ENCODE measurements at places on chromosomes 5 and 9.

DNA sequence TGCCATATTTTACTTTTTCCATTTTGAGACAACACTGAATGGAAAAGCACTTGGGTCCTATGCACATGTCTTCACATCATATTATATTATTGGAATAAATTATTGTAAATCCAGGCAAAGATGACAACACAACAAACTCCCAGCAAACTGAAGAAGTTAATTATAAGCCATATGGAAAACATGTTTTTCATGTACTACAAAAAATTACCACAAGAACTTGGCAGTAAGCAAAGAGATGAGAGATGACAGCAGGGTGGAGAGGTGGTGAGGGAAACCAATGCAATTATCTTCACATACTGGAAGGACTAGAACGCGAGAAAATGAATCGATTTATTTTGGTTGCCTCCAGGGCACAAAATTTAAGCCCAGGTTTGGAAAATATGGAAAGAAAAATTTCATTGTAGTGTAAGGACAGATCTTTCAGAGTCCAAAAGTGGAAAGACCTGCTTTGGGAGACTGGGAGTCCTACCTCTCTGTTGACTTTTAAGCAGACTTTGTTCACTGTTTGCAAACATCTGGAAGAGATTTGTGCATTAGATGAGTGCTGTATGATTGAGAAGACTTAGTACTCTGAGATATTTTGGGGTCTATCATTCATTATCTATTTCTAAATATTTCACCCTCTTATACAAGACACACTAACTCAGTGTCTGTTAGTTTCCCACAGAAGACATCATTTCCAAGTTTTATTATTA, 138.0 kb downstream of the TMEM232 start:
- DNase-seq, result no peak

- DNase-seq, result no peak
Observed at GRCh38 chr9:91143642-91144041, 218.1 kb downstream of the AUH start.

- no peak for DNase-seq
Observed at GRCh38 chr5:90421136-90421535, 11.6 kb upstream of the CETN3 start.

GRCh38 chr9:115121181-115121580, 3.2 kb upstream of the TNC start:
- DNase-seq, result no peak

DNA sequence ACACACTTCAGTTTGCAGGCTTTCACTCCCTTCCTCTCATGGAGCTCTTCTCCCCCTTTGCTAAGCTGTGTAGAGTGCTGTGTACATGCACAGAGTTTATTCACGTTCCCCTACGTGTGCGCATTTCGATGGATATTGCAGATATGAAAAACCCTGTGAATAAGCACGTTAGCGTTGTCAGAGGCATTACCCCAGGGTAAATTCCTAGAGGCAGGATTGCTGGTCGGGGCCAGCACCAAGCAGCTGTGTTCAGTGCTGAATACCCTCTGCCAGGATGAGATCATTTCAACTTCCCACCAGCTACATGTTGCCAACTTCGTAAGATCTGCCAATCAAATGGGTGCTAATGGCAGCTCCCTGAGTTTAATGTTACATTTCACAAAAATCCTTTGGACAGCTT, 172.3 kb upstream of the PPP1R26 start:
- DNase-seq, result no peak

DNA sequence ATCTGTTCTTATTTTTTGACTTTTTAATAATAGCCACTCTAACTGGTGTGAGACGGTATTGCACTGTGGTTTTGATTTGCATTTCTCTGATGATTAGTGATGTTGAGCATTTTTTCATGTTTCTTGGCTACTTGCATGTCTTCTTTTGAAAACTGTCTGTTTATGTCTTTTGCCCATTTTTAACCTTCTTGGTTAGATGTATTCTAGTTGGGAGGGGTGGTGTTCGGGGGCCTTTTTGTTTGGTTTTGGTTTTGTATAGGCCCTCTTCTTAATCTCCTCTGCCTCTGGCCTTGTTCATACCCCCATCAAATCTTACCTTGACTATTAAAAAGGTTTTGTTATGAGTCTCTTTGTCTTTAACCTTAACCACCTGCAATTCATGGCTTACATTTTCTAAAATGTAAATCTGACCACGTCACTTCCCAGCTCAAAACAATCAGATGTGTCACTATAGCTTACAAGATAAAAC, 107.8 kb upstream of the NR4A3 start:
- DNase-seq, result no peak

DNA sequence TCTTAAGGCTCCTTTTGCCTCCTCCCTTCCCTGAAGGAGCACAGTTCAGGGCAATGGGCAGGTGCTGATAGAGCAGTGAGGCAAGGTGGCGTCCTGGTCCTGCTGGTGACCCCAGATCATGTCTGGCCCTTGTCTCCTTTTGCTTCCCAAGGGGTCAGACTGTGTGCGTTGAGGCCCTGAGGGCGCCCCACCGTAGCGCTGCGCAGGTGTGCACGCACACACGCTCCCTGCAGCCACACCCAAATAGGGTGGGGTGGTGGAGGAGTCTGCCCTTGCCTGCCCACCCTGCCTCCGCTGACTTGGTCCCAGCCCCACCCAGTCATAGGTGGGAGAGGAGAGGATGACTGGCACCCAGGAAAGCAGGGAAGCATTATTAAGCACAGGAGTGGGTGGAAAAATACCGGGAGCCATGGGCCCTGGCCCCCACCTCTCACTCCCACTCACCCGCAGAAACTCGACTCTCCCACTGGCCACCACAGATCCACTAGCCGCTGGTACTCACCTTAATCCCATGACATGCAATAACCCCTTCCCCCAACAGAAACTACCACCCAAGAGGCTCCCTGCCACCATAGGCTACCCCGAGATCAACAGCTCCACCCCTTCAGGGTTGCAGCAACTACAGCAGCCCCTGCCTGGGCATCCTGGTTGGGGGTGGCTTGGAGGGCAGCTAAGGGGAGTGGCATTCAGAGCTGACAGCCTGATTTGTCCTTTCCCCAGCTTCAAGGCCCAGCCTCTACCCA, 16.7 kb downstream of the PDLIM4 start:
- no peak for DNase-seq

DNA sequence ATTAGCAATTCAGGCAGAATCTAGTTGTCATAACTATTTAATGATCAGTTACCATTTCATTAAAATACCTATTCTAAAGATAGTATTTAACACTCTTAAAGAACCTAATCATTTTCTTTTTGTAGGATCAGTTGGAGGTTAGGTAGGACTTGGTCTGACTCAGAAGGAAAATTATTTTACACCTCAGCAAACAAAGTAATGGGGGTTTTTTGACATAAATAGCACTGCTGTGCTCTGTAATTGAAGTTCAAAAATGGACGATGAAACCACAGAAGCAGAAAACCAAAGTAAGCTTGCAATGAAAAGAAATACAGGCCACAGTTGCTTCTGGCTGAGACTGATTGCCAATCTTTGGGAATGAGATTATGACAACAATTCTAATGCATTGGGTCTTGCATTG, 187.0 kb upstream of the TRPM3 start:
- DNase-seq, result no peak

- DNase-seq, result no peak
Observed at GRCh38 chr5:112511920-112512319, 92.8 kb upstream of the EPB41L4A start.

DNA sequence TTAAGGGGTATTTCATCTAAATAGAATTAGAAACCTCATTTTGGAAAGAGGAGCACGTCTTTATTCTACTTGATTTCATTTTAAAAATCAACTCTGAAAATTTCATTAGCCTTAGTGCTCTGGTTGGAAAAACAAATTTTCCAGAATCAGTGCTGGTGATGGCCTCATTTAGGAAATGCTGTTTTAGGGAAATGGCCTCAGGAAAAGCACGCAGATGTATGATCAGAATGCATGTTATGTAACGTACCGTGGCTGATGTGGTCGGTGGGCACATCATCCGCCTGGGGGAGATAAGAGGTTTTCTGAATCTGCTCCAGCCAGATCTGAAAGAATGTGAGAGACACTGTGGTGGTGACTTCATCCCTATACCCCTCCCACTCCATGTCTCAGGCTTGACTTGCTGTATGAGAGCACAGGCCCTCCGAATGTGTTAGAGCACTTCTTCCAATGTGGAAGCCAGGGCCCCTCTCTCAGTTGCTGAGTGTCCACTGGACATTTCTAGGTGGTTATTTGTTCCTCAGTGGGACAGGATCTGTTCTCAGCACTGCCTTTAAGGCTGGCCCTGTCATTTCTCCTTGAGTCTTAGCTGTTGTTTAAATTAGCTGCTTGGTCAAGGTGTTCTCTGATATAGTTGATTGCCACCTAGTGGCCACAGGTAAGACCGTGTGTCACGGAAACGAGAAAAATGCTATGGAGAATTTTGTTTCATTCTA, 96.5 kb downstream of the ARHGAP26 start:
- DNase-seq, result peak; percentile 68

- DNase-seq, result no peak
Observed at GRCh38 chr9:94687451-94687850, 39.0 kb upstream of the AOPEP start.

DNA sequence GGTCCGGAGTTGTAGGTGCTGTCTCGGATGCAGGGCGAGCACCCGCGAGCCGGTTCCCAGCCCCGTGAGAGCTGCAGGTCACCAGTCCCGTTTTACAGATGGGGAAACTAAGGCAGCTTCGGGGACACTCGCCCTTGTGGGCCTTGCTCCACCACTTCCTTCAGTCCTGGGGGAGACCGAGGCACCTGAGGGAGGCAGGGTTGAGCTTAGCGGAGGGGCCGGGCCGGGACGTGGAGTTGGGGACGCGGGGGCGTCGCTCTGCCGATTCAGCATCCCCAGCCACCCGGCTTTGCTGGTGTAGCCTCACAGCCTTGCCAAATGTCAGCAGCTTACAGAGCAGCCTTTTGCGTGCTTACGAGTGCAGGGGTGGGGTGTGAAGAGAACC, 530 bp downstream of the BBLN start:
- no peak for DNase-seq

DNA sequence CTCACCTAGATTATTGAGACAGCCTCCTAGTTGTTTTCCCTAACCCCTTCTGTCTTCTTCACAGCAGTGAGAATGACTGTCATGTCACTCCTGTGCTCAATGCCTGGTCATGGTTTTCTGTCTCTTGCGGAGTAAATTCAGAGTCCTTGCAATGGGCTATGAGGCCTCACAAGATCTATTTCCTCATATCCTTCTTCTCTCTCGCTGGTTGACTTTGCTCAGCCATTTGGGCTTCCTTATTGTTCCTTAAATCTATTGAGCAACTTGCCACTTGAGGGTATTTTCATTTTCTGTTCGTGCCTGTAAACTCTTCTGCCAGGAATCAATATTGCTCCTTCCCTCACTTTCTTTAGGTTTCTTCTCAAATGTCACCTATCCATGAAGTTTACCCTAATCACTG, 9.0 kb downstream of the PPP3R2 start:
- no peak for DNase-seq

DNA sequence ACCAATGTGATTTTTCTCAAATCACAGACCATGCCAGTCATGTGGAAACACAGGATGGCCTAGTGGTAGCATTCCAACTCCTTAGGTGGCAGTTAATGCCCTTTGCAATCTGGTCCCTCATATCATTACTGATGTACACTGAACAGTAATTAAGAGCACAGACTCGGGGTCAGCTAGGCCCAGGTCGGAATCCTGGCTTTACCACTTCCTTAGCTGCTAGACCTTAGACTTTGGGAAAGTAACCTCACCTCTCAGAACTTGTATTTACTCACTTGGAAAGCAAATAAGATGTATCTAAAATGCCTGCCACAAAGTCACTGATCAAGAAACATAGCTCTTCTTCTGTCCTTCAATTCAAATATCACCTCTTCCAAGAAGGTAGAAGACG, 112.8 kb downstream of the MAPKAP1 start:
- no peak for DNase-seq

DNA sequence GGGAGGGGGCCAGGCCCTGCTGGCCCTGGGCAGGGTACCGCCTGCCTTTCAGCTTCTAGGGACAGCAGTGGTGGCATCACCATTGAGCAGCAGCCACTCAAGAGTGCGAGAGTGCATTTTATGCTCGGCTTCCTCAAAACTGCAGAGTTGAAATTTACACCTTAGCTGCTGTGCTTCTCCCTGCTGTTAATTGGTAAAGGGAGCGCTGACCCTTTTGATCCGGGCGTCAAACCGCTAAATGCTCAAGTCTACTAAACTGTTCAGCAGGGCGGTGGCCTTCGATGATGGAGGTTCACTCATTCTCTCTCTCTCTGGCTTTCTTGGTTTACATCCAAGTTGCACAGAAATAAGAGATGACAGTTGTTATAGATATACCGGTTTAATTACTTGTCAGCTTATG, 368.6 kb upstream of the IRX2 start:
- no peak for DNase-seq

- no peak for DNase-seq
Observed at GRCh38 chr5:132774406-132774805, 2.6 kb downstream of the SEPTIN8 start.

DNA sequence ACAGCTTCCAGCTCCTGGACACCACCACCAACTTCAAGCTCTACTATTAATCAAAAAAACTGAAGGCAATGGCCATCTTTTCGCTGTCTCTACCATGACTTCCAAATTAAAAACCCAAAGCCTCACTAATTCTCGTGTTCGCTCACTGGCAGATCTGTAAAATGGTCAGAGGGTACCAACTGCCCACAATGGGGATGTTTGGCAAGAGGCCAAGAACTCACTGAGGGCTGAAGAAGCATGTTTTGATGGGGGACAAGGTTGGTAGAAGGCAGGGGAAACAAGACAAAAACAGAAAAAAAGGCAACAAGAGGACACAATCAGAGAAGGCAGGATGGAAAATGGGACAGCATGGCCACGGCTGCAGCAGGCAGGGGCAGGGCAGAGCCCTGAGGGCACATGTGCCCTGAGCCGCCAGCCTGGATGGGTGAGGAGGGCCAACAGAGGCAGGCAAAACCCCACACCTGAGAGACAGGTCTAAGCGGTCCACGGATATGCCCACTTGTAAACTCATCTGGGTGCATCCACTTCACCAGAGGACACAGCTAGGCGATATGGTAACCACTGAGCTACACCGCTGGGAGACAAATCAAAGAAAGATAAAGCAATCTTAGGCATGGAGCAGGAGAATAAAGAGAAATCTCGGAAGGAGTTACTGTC, 50.3 kb downstream of the PFDN1 start:
- no peak for DNase-seq

DNA sequence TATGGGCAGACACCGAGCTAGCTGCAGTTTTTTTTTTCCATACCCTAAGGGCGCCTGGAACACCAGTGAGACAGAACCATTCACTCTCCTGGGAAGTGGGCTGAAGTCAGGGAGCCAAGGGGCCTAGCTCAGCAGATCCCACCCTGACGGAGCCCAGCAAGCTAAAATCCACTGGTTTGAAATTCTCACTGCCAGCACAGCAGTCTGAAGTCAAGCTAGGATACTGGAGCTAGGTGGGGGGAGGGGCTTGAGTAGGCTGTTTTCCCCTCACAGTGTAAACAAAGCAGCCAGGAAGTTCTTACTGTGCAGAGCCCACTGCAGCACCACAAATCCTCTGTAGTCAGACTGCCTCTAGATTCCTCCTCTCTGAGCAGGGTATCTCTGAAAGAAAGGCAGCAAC, 151.7 kb upstream of the HCN1 start:
- no peak for DNase-seq

- DNase-seq, result no peak
Observed at GRCh38 chr5:36198281-36198680, 43.4 kb downstream of the NADK2 start.
